Kidney capillary endothelial cell (primary cell): ENCODE measurements at places on chromosomes 3 and 15.

- no peak for DNase-seq
Measured at GRCh38 chr3:87895983-87896382, 162.8 kb downstream of the CGGBP1 start.

GRCh38 chr3:181230258-181230657 is 240.7 kb upstream of the DNAJC19 start:
- DNase-seq, result no peak

DNA sequence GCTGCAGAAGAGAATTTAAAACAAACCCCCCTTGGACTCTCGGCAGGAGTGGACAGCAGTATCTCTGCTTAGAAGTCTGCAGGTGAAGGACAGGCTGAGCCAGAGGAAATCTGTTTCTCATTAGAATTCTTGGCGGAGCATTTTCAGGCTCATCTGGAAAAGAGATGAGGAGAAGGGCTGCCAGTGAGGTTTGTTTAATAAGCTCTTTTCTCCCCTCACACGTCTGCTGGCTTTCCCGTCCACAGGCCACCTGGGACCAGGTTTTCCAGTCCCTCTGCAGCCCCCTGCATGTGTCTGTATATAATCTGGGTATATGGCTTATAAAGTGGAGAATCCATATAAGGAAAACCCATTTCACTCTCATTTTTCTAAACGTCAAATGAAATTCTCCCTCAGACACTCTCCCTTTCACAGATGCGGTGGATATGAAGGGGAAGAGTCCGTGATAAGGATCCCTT is 155.4 kb upstream of the TPM1 start:
- no peak for DNase-seq

DNA sequence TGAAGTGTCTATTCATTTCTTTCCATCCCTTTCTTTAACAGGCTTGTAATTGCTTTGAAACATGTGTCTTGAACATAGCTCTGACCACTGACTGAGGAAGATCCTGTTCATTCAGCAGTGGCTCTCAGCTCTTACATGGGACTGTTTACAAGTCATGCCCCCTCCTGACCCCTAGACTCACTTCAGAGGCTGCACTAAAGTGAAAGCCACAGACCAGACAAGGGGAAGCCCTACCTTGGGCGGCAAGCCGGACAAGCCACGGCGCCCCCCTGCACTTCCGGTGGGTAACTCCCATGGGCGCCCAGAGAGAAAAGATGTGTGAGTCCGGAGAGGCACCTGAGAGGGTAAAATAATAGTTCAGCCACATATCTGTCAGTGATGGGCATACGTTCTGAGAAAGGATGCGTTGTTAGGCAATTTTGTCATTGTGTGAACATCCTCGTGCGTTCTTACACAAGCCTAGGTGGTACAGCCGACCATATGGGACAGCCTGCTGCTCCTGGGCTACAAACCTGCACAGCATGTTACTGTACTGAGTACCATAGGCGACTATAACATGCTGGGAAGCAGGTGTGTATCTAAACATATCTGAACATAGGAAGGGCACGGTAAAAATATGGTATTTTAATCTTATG is 116.2 kb downstream of the CHSY1 start:
- DNase-seq, result no peak

DNA sequence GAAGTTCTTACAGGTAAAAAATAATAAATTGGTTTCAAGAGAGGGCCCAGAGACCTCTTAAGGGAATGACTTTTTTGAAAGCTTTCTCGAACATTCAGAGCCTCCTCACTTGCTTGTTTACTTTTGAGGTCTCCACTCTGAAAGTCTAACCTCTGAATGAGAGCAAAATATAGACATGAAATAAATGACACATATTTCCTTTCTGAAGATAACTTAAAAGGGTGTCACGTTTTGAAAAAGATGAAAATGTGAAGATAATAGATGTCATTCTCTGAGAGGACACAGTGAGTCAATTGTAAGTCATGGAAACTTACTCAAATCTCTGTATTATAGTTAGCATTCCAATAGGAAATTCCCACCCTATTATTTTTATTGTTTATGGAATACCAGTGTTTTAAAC is 44.6 kb downstream of the HACD2 start:
- DNase-seq, result peak; percentile 51

GRCh38 chr3:52791366-52791765 is 3.2 kb upstream of the ITIH3 start:
- no peak for DNase-seq

DNA sequence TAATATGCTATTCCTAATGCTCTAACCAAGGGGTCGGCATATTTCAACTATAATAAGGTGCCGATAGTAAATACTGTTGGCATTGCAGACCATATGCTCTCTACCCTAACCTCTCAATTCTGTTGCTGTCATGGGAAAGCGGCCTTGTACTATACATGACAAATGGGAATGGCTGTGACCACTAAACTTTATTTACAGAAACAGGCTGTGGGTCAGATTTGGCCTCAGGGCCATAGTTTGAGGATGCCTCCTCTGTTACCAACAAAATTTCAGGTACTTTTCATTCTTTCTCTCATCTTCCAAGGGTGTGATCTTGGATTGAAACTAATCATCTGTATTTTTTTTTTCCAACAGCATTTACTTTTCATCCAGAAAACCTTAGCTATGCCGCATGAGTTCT is 242.0 kb downstream of the MAGI1 start:
- no peak for DNase-seq

DNA sequence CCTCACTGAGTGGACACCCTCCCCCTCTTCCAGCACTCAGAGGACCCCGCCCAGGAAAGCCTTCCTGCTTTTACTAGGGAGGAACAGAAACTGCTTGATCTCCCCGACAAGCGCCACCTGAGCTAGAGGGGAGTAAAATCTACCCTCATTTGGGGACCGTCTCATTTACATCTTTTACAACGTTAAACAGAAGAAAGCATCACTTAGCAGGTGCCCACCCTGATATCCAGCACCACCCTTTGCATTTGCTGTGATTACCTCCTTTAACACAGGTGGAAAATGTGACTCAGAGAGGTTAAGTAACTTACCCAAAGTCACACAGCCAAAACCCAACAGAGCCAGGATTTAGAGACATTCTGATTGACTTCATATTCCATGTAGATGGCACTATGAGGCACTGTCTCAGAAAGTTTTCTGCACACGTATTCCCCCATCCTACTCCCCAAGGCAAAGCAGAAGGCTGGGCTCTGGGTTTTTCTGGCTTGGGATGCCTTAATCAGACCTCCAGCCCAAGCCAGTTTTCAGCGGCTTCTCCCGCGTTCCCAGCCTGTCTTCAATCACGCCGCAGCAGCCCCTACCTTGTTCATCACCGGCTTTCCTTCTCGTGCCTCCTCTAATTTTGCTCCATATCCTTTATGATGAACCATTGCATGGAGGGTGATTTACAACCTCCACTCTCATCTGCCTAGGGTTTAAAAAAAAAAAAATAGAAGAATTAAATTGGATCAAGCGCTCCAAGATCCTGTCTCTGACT is 314.6 kb upstream of the PROK2 start:
- no peak for DNase-seq

GRCh38 chr3:51681453-51681852 is 10.4 kb downstream of the TEX264 start:
- DNase-seq, result no peak

GRCh38 chr3:123783811-123784210 is 100.3 kb downstream of the MYLK start:
- peak; percentile 71 for DNase-seq

DNA sequence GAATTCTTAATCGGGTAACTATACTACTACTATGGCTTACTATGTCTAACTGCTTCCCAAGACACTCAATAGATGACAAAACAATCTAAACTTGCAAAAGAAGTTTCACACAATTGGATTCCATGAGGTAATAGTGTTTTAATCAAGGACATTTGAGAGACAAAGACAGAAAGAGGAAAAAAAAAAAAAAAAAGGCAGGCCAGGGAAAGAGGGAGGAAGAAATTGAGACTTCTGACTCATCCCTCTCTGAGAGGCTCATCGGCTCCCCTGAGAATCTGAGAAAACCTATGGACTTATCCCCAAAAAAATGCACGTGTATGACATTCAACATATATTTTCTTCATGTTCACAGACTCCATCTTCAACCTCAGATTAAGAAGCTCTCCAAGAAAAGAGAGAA is 61.0 kb downstream of the SCAPER start:
- DNase-seq, result no peak

GRCh38 chr3:193865339-193865738 is 270.6 kb upstream of the HES1 start:
- DNase-seq, result no peak

- DNase-seq, result no peak
Measured at GRCh38 chr15:73997986-73998385, 3.5 kb downstream of the PML start.

GRCh38 chr3:168828943-168829342 is 733.2 kb upstream of the GOLIM4 start:
- DNase-seq, result no peak

DNA sequence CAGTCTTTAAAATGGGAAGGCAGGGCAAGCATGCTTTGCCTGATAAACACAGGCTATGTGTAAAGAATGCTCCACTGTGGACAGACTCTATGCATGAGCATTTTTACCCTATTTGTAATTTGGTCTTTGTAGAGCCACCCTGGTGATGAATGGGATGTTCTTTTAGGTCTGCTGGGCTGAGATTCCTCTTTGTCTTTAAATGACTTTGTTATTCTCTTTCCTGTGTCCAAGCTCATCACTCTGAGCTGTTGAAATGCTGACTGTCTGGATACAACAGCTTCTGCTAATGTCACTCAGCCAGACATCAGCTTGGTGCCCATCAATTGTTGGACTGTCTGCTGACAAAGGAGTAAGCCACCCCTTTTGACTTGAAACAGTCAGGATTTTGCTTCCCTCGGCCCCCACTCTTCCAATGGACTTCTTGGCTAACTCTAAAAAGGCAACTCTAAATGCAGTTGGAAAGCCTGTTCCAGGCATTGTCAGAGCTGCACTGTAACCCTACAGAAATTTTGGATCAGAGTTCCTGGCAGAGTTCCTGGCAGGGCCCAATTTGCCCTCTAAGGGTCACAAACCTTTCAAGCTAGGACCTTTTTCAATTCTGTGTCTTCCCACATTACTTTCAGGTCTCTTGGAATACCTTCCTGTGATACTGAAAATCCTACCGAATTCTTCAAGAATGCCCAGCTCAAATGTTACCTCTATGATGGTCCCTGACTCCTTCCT is 40.5 kb upstream of the EIF1B start:
- DNase-seq, result no peak

DNA sequence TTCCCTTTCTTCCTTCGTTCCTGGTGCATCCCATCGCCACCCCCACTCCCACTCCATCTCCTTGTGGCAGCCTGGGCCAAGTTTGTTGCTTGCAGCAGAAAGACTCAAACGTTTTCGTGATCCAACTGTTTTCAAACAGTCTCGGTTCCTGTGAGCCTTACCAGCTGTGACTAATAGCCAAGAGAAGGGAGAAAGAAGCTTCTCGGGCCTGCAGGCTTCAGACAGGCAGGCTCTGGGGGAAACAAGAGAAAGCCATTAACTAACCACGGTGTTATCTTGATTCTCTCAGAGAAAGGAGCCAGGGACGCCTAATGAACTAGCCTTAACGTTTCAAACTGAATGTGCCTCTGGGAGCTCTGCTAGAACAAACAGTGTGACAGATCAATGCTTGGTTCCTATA is 742.0 kb downstream of the NR2F2 start:
- no peak for DNase-seq

DNA sequence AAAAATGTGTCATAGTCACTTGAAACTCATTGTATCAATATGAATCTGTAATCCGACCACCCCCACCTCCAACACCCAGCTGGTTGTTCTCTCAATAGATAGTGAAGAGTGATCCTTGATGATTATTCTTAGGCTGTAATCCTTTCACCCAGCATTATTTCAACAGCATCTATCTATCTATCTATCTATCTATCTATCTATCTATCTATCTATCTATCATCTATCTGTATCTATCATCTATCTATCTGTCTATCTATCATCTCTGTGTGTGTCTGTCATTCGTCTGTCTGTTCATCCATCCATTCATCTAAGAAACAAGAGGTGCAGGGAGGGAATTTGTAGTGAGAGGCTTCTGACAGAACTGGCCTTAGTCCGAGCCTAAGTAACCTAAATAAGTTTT is 78.7 kb upstream of the IGSF10 start:
- DNase-seq, result no peak

DNA sequence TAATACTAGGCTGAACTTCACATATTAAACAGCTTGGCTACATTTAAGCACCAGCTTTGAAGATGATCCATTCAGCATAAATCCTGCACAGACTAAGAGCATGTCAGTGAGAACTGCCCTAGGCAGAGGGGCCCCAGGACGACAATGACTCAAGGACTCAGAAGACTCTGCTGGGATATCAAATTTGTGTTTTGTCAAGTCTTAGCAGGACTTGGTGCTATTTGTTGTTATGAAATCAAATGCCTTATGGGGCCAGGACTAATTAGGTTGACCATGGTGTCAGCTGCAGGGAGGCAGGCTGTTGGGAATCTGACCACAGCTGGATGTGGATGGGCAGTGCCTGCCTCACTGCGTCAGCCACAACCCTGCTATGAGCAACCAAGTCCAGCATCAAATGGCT is 91.8 kb downstream of the RYR3 start:
- no peak for DNase-seq

- no peak for DNase-seq
Measured at GRCh38 chr15:63187589-63188226, 1.7 kb upstream of the RAB8B start.

- peak; percentile 51 for DNase-seq
Measured at GRCh38 chr15:101651554-101652097, 555 bp downstream of the TM2D3 start.

- DNase-seq, result no peak
Measured at GRCh38 chr3:45848392-45848791, 6.5 kb upstream of the LZTFL1 start.

GRCh38 chr3:118504906-118505305 is 529.7 kb downstream of the IGSF11 start:
- DNase-seq, result no peak

DNA sequence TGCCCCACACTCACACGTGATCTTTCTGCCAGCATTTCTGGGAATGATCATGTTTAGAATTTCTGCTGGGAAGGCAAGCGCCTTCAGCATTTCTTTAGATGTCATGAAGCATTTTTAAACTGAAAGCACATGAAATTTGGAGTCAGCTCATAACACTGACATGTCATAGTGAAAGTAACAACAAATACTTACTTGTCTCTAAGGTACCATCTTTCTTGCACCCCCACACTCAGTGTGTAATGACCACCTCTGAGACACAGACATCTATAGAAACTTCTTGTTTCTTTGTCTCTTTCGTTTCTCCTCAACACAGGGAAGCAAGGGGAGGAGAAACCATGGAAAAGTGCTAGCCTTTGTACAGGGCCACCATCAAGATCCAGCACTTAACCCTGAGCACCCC is 171.7 kb downstream of the RORA start:
- no peak for DNase-seq

- DNase-seq, result no peak
Measured at GRCh38 chr15:100764778-100765466, 114.7 kb upstream of the ALDH1A3 start.
